ENCODE measurements at places on chromosomes 12 and 14. TPM values are rescaled to one million over a fixed set of nuclear protein-coding genes. Genes with fewer than 3 reads are reported as not detected.

The TTC9 gene
- total RNA-seq: 6.4 TPM

The GALNT8 gene
- total RNA-seq: not detected

The ANO2 gene
- 2.3 TPM for total RNA-seq

The SOAT2 gene
- not detected for total RNA-seq

The LMNTD1 gene
- not detected for total RNA-seq

The TSFM gene
- total RNA-seq: 440 TPM

The TAS2R46 gene
- 2.3 TPM for total RNA-seq

The YLPM1 gene
- total RNA-seq: 43.9 TPM

Data from SJCRH30 (cell line).